Foreskin keratinocyte (primary cell): ENCODE measurements at places on chromosomes 11 and 22. TPM values are rescaled to one million over a fixed set of nuclear protein-coding genes. Genes with fewer than 3 reads are reported as not detected.

The CYP2D6 gene
- 0.66 and 0.86 TPM in 2 replicates for polyA plus RNA-seq

The SCO2 gene
- 1.5 and 1.8 TPM in 2 replicates for polyA plus RNA-seq

The GUCD1 gene
- 56.1 and 58.1 TPM in 2 replicates for polyA plus RNA-seq

The FANCF gene
- 5.7 and 6.1 TPM in 2 replicates for polyA plus RNA-seq

The KRTAP5-5 gene
- not detected in 2 replicates for polyA plus RNA-seq

The TRPC6 gene
- 0.04 and 0.09 TPM in 2 replicates for polyA plus RNA-seq

The P2RY2 gene
- polyA plus RNA-seq, result 4.1 and 4.2 TPM in 2 replicates

The BLID gene
- polyA plus RNA-seq, result not detected in 2 replicates

The SMPD1 gene
- polyA plus RNA-seq, result 13.9 and 15.8 TPM in 2 replicates

The C11orf65 gene
- 0.59 and 0.71 TPM in 2 replicates for polyA plus RNA-seq
